CD8-positive, alpha-beta T cell (primary cell): ENCODE measurements at places on chromosomes 2 and 18.

DNA sequence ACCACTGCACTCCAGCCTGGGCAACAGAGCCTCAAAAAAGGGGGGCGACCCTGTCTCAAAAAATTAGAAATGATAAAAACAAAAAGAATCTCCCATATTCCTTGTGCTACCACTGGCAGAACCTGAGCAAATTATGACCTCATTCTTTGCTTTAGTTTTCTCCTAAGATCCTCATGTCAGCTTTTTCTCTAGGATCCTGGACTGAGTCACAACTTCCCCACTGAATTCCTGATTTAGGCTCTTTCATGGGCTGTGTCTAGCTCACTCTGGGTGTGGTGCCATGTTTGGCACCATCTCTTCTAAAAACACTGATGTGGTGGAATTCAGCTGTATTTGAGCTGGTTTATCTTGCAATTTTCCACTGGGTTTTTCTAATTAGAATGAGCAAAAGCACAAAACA lies 37.1 kb downstream of the EXOC6B start:
- no peak for DNase-seq

DNA sequence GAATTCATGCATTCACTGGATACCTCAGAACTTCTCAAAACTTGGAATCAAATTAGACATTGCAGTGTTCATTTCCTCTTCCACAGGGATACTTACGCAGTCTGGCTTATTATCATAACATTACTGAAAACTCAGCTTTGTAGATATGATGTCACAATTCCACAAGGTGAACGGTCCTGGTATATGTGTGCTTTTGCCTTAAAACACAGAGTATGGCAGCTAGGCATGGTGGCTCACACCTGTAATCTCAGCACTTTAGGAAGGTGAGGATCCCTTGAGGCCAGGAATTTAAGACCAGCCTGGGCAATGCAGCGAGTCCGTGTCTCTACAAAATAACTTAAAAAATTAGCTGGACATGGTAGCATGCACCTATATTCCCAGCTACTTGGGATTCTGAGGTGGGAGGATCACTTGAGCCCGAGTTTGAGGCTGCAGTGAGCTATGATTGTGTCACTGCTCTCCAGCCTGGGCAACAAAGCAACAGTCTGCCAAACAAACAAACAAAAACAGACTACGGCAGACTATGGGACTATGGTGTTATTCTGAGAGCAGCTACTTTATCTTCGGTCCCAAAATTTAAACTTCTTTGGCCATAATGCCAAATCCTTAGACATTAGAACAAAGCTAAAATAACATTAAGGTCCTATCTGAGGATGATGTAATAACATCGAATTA lies 1191.9 kb upstream of the SLC39A10 start:
- DNase-seq: no peak

DNA sequence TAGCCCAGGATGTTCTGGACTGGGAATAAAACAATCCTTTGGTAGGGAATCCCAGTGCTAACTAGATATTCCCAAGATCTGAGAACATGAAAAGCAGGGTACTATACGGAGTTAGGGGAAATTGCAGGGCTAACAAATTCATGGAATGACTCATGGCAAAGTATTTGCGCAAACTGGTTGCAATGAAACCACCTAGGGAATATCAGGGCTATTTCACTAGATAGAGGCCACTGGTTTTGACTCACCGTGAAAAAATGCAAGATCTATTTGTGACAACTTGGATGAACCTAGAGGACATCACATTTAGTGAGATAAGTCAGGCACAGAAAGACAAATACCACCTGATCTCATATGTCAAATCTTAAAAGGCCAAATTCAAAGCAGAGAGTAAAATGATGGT lies 233.3 kb downstream of the MBD2 start:
- no peak for DNase-seq

- DNase-seq: no peak
Measured at GRCh38 chr2:30966786-30967185, 159.5 kb upstream of the CAPN13 start.

- DNase-seq: no peak
Measured at GRCh38 chr2:28082131-28082530, 191.6 kb downstream of the BABAM2 start.

DNA sequence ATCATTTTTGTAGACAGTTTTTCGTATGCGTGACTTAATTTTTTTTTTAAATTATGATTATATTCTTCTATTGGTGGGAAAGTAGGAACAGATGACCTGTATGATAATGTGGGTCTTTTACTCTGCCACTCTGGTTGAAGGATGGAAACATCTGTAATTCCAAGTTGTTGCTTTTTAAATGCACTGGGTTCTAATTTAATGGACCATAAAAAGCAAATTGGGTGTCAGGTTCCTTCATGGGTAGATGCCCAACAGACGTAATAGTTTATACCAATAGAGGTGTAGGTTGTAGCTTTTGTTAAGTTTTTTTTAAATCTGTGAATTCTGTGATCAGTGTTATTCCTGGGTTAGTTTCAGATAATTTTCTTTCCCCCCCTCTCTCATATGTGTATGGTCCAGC lies 117.6 kb downstream of the MAP4K4 start:
- DNase-seq: no peak

GRCh38 chr2:175597286-175597685 lies 404.8 kb downstream of the LNPK start:
- DNase-seq: no peak

GRCh38 chr18:73766910-73767515 lies 380.6 kb downstream of the FBXO15 start:
- no peak for DNase-seq

DNA sequence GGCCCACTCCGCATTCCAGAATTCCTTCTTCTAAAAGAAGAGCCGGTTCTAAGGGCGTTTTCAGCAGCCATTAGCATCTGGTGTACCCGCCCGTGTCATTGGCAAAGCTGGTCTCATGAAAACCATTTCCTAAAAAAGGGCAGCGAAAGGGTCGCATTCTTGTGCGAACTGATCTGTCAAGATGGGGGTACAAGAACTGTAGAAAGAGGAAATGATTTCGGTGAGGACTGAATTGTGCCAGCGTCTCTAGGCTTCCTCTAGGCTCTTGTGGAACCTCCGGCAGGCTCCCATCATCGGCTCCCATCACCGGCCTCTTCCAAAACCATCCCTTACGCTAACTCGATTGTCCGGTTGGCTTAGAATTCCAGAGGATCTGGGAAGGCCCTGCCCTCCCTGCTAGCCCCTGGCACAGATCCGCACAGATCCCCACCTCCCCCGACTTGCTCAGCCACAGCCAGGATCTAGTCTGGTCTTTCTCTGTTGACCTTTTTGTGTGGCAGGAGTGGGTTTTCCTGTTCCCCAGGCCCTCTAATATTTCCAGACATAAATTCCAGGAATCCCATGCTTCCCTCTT lies 1.3 kb downstream of the RAB31 start:
- no peak for DNase-seq

- DNase-seq: no peak
Measured at GRCh38 chr2:29766191-29766590, 155.2 kb downstream of the ALK start.
